ENCODE measurements at places on chromosomes 1 and 21.

DNA sequence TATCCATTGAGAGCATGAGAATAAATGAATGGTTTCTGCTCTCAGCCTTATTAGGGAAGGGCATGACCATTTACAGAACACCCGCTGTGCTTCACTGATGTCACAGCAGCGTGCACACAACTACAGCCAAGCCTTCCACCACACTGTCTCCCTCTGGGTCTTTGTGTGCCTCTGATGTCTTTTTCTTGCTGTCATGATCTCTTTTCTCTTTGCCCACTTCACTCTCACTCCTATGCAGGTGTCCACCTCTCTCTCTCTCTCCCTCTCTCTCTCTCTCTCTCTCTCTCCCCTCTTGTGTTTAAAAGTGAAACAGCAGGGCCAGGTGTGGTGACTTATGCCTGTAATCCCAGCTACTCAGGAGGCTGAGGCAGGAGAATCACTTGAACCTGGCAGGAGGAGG, 232.5 kb upstream of the JUN start:
- DNase-seq, result no peak

DNA sequence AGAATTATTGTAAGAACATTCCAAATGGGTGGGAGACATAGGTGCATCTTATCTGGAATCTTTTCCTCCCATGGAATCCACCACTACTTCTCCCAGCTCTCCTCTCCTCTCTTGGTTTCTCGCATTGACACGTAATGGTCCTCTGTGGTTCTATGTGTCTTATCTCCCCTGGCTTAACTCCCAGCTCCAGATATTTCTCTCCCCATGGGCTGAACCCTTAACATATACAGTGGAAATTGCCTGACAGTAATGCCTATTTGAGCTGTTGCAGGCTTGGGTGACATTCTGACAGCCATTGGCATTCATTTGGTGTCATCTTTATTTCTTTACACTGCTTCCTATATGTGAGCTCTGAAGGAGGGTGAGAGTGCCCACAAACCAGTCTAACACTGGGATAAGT, 118.3 kb downstream of the SPATA46 start:
- DNase-seq, result no peak

GRCh38 chr1:15948595-15949452, 27.1 kb downstream of the ZBTB17 start:
- DNase-seq, result peak; percentile 36

DNA sequence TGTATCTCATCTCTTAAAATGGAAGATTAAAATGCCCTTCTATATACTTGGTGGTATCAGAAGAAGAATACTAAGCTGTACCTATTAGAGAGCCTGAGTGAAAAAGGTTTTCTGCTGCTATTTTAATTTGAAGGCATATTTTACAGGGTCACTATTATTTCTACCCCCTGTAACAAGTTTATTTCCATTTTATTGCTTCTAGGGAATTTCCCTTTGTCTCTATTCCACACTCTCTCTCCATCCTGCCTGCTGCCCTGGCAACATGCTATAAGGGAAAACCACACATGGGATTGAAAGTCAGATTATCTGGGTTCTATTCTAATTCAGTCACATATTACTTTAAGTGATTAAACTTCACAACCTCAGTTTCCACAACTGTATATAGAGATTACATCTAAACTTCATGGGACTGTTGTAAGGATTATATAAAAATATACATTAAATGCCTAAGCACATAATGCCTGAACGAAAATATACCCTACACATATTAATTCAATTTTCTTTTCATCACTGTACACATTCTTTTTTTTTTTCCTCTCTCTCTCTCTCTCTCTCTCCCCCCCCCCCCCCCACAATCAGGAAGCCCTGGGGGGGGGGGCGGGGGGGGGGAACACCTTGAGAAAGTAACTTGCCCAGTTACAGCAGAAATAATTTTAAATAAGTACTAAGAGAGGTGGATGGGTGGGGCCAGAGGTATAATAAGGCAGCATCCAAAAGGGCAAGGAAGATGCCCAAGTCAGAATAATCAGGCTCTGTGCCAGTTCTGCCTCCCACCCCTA, 51.5 kb downstream of the LUZP1 start:
- DNase-seq, result no peak

GRCh38 chr1:201393076-201393475, 6.0 kb downstream of the LAD1 start:
- DNase-seq, result no peak

GRCh38 chr21:34609933-34610549, 4.9 kb downstream of the RCAN1 start:
- DNase-seq, result no peak

DNA sequence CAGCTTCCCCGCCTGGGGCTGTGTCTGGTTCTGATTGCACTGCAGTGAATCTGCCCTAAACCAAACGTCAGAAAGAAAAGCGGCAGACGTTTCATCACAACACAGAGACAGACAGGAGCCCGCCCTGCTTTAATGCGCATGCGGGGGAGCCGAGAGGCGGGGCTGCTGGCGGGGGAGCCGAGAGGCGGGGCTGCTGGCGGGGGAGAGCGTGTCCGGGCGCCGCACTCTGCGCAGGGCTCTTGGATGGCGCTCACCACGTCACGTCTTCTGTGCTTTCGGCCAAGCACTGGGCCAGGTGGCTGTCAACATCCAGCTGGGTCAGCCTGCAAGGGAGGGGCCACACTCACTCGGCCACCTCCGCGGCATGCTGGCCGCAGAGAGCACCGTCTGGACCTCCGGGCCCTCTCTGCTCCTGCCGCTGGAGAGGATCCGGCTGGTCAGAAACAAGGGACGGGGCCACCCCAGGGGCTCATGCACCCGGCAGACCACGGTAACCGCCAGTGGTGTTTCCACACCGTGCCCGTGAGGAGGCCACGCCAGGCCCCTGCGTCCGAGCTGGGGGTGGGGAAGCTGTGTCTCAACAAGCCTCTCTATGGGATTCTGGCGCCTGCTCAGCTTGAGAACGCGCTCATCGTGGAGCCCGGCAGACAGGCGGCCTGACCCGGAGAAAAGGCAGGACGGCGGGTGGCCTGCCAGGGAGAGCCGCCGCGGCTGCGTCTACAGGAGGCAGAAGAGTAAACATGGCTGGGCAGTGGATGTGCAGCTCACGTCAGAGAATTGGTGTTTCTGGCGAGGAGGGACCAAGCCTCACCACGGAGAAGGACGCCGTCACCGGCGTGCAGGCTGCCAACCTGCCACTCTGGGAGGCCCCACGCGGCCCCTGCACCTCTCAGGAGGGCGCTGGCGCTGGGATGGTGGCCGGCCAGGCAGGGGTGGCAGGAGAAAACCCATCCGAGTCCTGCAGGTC, 4.8 kb downstream of the FAAP20 start:
- DNase-seq, result peak; percentile 89

DNA sequence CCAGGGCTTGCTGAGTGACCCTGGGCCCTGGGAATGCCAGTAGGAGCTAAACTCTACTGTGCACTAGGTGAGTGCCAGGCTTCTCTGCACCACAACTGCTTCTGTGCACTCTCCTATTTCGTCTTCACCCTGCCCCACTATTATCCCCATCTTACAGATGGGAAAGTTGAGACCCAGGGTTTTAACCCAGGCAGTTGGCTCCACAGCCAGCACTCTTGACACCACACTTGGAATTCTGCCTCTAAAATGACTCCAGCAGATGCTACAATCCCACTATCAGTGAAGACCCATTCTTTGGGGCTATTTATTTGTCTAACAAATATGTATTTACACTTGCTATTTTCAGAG, 56.1 kb downstream of the FOXO6 start:
- DNase-seq, result no peak

- DNase-seq, result no peak
These were observed 16.1 kb upstream of the KCNA3 start for GRCh38 chr1:110690709-110691365.

- no peak for DNase-seq
These were observed 144.3 kb downstream of the DMRTA2 start for GRCh38 chr1:50278961-50279360.

GRCh38 chr1:61520401-61520800, 204.5 kb downstream of the TM2D1 start:
- no peak for DNase-seq

DNA sequence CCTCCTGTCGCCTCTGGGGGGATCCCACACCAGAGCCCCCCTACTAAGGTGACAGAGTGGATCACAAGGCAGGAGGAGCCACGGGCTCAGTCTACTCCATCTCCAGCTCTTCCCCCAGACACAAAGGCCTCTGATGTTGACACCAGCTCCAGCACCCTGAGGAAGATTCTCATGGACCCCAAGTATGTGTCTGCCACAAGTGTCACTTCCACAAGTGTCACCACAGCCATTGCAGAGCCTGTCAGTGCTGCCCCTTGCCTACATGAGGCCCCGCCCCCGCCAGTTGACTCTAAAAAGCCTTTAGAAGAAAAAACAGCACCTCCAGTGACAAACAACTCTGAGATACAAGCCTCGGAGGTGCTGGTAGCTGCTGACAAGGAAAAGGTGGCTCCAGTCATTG, 42.2 kb downstream of the ZBTB17 start:
- no peak for DNase-seq

GRCh38 chr1:178867670-178868069, 3.2 kb downstream of the ANGPTL1 start:
- no peak for DNase-seq

- DNase-seq, result no peak
These were observed 28.5 kb downstream of the CAMK1G start for GRCh38 chr1:209611771-209612570.

- DNase-seq, result no peak
These were observed 122.8 kb downstream of the GALNT2 start for GRCh38 chr1:230189824-230190223.

DNA sequence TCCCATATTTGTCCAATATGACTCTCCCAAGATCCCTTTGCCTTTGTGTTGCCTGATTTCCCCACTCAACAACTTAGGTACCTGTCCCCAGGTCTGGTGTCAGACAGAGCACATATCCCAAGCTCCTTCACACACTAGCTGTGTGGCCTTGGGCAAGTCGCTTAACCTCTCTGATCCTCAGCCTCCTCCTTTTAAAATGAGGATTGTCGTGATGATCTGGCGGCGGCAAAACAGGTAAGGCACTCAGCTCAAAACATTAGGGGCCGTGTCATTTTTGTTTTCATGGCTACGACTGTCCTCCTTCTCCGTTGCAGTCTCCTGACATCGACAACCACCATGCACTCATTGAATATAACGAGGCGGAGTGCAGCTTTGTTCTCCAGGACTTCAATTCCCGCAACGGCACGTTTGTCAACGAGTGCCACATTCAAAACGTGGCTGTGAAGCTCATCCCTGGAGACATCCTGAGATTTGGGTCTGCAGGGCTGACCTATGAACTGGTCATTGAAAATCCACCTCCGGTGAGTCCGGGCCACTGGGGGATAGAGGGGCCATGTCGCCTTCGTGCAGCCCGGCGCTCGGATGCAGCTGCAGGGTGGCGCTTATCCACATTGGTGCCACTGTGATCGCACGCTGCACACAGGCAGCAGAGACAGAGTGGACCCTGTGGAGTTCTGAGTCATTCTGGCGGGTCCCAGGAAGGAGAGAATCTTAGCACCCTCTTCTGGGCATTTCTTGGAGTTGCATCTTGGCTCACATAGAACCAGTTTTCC, 25.2 kb downstream of the FHAD1 start:
- DNase-seq, result peak; percentile 70

- no peak for DNase-seq
These were observed 18.8 kb downstream of the SZRD1 start for GRCh38 chr1:16385659-16386453.

DNA sequence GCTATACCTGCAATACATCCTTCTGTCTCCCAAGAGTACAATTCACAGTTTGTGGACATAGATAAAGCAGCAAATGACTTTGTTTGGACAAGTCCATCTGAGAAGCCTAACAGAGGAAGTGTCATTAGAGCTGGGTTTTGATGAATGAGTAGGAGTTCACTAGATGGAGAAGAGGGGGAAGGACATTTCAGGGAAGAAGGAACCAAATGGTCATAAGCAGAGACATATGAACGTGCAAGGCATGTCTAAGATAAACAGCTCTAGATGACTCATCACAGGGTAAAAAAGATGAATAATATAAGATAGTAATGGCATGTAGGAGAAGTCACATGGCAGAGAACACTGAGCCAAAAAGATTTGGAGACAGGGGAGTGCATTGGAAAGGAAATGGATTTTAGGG, 54.5 kb downstream of the HMGB4 start:
- DNase-seq, result peak; percentile 34

DNA sequence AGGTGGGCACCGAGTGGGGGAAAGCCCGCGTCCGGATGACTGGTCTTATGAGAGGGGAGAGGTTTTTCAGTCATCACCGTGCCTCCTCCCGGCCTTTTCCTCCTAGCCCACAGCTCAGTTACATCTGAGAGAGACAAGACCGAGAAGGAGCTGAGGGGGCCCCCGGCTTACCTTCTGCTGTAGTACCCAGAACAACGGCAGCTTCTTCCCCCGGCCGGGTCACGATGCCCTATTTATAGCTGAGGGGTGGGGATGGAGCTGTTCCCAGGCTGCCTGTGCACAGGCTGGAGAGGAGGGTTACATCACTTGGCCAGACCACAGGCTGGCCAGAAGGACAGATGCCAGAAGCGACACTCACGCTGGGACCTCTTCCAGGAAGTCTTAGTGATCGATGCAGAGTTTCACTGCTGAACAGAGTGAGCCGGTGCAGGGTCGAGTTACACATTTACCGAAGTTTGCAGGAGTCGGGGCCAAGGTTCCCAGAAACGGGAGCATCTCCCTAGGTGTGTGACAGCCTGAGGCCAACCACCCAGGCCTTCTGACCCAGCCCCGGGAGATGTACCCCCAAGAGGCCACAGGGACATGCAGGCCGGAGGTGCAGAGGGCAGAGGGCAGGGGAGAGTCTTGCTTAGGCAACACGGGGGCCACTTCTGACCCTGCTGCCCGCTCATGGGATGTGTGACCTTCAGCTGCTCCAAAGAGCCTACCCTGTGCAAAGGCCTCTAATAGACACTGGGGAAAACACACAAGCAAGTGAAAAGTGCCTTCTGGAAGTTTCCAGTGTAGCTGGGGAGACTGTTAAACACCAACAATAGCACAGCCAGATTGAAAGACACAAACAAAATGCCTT, at the start of gene AGT:
Gene AGT (minus strand): TSS at position 208 of the 850 bp plus-strand sequence. CDS start 3,299 bp downstream, outside the sequence.
- no peak for DNase-seq

GRCh38 chr1:20115916-20116315, 3.4 kb downstream of the PLA2G2D start:
- no peak for DNase-seq

DNA sequence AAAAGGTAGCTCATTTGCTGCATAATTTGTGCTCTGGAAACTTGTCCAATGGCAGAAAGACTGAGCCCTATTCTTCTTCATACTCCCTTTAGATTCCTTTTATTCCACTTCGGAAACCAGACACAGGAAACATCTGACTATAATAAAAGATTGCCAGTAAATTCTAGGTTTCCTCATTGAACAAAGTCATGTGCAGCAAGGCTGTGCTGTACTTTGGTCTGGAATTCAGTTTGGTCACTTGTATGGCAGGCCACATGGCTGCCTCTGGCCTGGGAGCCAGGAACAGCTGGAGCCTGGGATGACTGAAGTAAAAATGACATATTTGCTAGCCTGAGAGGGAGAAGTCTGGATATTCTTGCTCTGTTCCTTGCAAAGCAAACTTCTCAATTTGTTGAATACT, 79.6 kb downstream of the ST3GAL3 start:
- no peak for DNase-seq

- no peak for DNase-seq
These were observed 28.0 kb downstream of the AGPAT3 start for GRCh38 chr21:43892984-43893535.

GRCh38 chr1:156624814-156625435, 5.7 kb downstream of the HAPLN2 start:
- no peak for DNase-seq

GRCh38 chr1:50098591-50099021, 10.1 kb upstream of the ELAVL4 start:
- no peak for DNase-seq

GRCh38 chr1:162670928-162671663, 38.8 kb downstream of the DDR2 start:
- DNase-seq, result no peak

- DNase-seq, result no peak
These were observed 78.4 kb upstream of the RGS21 start for GRCh38 chr1:192238421-192238820.
